Hepatocyte (in vitro differentiated cells): ENCODE measurements at places on chromosomes 1 and 21.
A peak's percentile ranks its signal among the peaks of the same experiment; 100 is the strongest.

- DNase-seq: peak; percentile 84
Measured at GRCh38 chr1:27383039-27383605, at the start of gene CD164L2. Gene CD164L2, minus strand, starts transcription at chr1:27383333. Its CDS starts 94 bp downstream, at chr1:27383239.

DNA sequence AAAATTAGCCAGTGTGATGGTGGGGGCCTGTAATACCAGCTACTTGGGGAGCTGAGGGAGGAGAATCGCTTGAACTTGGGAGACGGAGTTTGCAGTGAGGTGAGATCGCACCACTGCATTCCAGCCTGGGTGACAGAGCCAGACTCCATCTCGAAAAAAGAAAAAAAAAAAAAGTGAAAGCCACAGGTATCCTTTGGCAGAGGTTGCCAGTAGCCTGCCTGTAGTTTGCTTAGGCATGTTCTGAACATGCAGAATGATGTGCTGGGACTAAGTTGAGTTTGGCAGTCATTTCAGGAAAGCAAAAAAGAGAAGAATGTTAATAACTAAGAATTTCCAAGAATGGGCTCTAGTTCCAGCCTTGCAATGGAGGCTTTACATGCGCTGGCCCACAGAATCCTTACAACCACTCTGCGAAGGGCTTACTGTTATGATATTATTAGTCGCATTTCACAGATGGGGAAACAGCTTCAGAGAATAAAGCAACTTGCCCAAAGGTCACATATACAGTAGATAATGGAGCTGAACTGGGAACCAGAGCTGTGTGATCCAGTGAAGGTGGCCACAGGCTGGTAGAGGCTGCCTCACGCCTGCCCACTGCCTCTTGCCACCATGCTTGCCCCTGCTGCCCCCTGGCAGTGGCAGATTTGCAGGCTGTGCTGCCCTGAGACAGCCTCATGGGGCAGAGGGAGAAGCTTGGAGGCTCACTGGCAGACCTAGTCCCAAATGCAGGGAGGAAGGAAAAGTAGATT lies 66.5 kb upstream of the LYST start:
- DNase-seq: no peak

GRCh38 chr1:9110669-9111356 lies 18.1 kb downstream of the GPR157 start:
- peak; percentile 93 for DNase-seq

- no peak for DNase-seq
Measured at GRCh38 chr1:32891241-32891570, 4.9 kb downstream of the HPCA start.

GRCh38 chr1:207032528-207033017 lies at the start of gene C1orf116:
Gene C1orf116, minus strand, starts transcription at chr1:207032756. Its CDS starts 5,158 bp downstream, at chr1:207027598.
- DNase-seq: peak; percentile 88

- DNase-seq: no peak
Measured at GRCh38 chr1:178580096-178580495, 67.2 kb downstream of the TEX35 start.

GRCh38 chr1:24955161-24955560 lies 25.1 kb upstream of the RUNX3 start:
- no peak for DNase-seq

GRCh38 chr1:64550510-64550909 lies 80.6 kb downstream of the CACHD1 start:
- DNase-seq: no peak

DNA sequence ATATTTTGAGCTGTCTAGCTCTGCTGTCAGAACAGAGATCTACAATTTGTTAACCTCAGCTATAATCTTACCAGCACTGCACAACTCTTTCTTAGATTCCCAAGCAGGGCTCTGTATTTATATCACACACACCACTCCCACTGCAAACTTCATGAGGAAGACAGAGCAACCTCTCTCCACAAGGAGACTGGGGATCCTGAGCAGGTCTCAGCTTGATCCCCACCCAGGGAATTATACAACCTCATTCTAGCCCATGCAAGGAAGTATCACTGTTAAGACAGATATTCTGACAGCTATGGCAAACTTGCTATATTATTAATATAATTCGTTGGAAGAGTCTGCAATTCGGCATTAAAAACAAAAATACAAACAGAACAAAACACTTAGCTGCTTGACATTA lies 40.4 kb downstream of the EGLN1 start:
- no peak for DNase-seq

- no peak for DNase-seq
Measured at GRCh38 chr1:145729666-145730436, 10.6 kb downstream of the CD160 start.

DNA sequence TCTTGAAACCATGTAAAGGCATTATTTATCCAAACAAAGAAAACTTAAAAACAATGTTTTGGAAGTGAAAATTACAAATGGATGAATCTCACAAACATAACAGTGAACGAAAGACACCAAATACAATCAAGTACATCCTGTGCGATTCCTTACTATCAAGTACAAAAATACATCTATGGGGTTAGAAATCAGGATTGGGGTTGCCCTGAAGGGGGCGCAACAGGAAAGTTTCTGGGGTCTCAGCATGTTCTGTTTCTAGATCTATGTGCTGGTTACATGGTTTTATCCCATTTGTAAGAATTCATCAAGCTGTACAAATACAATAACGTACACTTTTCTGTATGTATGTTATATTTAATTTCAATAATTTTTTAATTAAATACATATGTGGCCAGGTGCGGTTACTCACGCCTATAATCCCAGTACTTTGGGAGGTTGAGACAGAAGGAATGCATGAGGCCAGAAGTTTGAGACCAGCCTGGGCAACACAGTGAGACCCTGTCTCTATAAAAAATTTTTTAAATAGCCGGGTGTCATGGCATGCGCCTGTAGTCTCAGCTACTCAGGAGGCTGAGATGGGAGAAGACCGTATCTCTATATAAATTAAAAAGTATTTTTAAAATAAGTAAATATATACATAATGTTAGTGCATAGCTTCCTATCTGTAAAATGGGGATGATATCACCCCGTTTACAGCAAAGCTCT lies 121.5 kb upstream of the SOD1 start:
- DNase-seq: no peak

GRCh38 chr1:201566933-201567801 lies 28.2 kb downstream of the NAV1 start:
- no peak for DNase-seq

GRCh38 chr1:222099746-222100145 lies 357.9 kb upstream of the DUSP10 start:
- no peak for DNase-seq

GRCh38 chr1:95407131-95407885 lies 173.3 kb downstream of the RWDD3 start:
- DNase-seq: no peak

DNA sequence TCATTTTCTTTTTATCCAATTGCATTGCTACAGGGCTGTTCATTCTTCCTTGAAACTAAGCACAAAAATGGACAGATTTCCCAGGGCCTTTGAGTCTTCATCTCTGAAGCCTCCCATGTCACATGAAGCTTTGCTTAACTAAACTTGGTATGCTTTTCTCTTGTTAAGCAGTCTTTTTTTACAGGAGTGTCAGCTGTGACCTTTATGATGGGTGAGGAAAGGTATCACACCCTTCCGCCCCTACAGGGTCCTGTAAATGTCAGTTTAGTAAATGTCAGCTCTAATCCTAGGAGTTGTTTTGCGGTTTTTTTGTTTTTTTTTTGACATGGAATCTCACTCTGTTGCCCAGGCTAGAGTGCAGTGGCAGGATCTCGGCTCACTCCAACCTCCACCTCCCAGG lies 2.6 kb upstream of the AGTRAP start:
- no peak for DNase-seq

DNA sequence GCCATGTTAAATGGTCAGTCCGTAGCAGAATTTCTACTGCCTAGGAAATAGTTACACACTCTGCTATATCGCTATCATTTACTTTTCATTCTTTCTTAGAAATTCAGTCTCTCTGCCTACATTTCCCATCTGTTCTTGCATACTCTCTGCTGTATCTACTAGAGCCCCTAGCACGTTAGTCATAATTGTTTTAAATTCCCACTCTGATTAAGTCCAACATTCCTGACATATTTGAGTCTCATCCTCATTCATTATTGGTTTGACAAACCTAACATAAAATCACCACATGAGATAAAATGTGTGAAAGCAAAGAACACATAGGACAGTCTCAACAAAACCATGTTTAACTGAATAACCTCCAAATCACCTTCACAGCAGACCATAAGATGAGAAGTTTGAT lies 513.6 kb downstream of the PLPP3 start:
- DNase-seq: no peak

DNA sequence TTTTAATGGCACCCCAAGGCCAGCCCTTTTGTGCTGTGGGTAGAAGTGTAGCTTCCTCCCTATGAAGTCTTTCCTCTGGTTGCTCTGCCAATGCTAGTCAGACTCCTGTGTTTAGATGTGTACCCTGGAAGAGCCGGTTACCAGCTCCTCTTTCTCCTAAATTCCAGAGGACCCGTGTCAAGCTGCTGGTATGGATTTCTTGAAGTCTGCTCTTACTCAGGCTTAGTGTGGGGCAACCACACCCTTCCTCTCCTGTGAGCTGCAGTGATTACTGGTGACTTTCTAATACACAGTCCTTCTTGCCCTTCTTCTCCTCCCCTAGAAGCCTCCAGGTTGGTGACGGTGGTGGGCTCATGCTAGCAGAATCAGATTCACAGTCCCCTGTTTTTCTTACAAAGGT lies 74.1 kb upstream of the AKT3 start:
- DNase-seq: no peak

GRCh38 chr1:234897754-234898454 lies 230.7 kb downstream of the TOMM20 start:
- DNase-seq: no peak

DNA sequence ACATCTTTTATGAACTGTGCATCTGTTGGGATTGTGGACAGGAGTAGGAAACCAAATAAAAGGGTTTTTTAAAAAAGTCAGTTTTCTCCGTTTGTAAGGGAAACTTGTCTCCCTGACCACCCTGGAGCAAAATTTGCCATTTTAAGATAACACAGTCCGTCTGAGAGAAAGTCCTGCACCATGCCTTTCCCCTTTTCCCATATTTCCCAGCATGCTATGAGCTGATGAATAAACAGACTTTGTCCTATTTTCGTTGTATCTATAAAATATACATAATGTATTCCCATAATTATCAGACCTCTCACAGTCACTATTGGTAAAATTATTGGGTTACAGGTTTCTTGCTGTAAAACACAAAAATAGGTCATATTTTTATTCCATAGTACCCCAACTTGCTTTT lies 1.7 kb upstream of the AKT3 start:
- no peak for DNase-seq

GRCh38 chr1:198699167-198700015 lies 60.6 kb downstream of the PTPRC start:
- peak; percentile 83 for DNase-seq

DNA sequence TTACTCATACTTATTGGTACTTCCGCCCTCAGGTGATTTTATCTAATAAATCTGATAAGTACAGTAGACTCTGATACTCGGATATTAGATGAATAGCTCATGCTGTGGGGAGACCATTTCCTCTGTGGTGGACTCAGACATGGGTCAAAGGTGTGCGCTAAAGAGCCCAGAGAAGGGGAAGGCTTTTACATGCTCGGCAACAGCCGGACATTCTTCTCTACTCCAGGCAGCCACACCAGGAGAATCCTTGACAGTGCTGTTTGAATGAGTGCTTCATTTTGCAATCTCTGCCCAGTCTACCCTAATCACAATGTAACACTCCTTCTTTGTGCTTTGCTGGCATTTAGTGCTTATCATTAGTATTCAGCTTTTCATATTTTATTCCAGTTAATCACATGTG lies 322.2 kb upstream of the USP25 start:
- DNase-seq: no peak

DNA sequence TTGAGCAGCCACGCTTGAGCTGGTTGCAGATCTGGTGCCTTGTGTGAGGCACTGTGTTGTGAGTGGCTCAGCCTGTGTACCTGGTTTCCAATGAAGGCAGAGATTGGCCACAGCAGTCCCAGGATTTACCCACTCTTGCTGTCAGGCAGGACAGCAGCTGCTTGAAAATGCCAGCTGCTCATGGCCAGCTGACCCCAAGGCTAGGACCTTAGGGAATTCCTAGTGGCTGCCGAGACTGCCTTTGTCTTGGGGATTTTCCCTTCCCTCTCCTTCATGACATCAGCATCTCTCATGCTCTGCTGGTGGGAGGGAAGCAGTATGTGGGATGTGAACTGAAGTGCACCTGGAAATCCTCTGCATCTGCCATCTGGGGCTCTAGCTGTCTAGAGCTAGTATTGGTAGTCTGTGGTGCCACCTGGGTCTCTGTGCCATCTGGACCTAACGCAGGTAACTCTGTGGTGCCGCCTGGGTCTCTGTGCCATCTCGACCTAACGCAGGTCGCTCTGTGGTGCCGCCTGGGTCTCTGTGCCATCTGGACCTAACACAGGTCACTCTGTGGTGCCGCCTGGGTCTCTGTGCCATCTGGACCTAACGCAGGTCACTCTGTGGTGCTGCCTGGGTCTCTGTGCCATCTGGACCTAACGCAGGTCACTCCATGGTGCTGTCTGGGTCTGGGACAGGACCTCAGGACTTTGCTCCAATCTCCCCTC lies 3.8 kb upstream of the LRRC47 start:
- no peak for DNase-seq

DNA sequence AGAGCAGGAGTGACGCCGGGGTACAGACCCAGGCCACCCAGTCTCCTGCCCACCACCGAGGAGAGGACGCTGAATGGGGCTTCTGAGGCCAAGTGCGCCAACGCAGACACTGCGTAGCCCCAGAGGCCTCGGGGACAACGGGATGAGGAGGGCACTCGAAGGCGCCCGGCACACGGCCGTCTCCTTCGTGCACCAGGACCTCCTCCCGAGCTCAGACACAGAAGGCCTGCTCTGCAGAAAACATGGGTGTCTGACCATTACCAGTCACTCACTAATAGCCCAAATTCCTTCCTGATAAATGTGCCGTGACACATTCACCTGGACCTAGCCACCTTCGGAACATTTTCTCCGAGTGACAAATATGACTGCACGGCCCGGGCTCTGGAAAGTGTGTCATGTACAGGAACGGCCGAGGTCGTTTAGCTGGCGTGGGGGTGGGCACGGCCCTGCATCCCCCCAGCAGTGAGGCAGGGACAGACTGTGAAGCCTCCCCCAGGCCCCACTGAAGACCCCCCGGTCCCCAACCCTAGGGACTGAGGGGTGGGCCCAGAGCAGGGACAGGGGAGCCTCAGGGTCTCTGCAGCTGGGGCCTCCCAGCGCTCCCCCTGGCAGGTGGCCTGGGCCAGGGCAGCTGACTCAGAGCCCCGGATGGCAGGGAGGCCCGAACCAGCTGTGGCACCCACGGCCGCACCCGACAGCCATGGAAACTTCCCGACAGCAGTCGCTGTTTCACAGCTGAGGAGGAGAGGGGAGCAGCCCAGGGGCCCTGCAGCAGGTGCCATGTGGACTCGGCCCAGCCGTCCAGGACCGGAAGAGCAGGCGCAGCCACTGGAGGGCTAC lies 16.7 kb upstream of the COL6A2 start:
- DNase-seq: peak; percentile 6

- no peak for DNase-seq
Measured at GRCh38 chr1:29592731-29593130, 356.4 kb downstream of the PTPRU start.

- DNase-seq: no peak
Measured at GRCh38 chr1:33296824-33297223, 24.1 kb downstream of the A3GALT2 start.
